ENCODE measurements at places on chromosomes 13 and 19.
A peak's percentile ranks its signal among the peaks of the same experiment; 100 is the strongest.

DNA sequence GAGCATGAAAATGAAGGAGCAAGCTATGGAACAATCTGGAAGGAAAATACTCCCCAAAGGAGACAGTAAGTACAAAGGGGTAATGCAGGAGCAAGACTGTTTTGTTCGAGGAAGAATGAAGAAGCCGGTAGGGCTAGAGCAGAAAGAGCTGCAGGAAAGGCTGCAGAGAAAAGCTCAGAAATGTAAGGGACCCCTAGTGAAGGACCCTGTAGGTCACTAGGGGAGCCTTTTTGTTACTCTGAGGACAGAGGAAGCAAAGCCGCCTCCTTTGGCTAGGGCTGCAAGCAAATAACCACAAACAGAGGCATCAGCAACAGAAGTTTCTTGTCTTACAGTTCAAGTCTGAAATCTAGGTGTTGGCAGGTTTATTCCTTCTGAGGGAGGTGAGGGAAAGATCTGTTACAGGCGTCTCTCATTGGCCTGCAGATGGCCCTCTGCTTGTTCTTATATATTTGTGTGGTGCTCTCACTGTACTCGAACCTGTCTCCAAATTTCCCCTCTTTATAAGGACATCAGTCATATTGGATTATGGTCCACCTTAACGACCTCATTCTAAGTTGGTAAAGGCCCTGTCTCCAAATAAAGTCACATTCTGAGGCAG lies 362.3 kb downstream of the COG6 start:
- no peak for DNase-seq

DNA sequence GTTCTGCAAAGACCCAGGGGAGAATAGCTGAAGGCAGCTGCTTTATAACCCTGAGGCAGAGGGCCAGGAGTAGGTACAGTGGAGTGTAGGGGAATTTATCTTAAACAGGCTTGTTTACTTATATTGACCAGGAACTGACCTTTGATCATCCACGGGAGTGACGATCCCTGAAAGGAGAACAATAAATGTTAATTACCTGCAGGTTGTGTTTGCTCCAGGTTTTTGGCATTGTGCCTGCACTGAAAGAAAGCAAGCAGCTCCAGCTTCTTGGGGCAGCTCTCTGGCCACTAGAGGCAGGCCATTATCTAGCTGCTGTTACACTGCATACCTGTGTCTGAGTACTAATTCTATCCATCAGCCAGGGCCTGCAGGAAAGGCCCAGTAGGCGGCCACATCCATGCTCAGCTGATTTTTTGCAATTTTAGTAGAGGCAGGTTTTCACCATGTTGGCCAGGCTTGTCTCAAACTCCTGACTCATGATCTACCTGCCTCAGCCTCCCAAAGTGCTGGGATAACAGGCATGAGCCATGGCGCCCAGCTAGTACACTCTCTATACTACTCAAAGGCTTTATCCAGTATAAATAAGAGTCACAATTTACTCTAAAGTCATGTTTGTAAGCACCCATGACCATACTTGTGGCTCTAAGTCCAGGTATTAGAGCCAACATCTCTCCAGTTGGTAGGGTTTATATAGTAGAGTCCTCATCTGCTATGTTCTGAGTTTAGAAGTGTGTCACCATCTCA lies 8.5 kb upstream of the ZNF91 start:
- DNase-seq: no peak

DNA sequence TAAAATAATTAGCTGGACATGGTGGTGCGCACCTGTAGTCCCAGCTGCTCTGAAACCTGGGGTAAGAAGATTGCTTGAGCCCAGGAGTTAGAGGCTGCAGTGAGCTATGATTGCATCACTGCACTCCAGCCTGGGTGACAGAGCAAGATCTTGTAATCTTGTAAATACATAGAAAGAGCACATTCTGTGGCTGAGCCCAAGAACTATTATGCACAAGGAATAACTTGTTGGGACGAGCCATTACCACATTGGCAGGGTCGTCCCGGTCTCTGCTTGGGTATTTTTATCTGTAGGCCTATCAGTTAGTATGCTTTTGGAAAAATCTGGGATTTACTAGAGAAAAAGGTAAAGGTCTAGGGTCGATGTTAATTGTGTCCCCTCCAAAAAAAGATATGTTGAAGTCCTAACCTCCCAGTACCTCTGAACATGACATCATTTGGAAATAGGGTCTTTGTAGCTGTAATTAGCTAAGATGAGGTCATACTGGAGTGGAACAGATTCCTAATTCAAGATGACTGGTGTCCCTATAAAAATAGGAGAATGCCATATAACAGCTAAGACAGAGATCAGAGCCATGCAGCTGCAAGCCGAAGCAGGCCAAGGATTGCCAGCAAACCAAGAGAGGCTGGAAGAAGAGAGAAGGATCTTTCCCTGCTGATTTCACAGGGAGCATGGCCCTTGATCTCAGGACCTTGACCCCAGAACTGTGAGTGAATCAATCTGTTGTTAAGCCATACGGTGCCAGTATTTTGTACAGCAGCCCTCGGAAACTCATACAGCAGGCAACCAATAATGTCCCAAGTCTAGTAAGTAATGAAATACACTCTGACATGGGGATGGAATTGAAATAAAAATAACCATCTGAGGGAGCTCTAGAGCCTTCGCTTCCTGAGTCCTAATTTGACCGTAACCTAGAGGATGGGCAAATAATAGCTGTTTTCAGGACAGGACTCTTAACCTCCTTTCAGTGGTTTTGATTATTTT lies 77.0 kb downstream of the TM9SF2 start:
- DNase-seq: no peak

DNA sequence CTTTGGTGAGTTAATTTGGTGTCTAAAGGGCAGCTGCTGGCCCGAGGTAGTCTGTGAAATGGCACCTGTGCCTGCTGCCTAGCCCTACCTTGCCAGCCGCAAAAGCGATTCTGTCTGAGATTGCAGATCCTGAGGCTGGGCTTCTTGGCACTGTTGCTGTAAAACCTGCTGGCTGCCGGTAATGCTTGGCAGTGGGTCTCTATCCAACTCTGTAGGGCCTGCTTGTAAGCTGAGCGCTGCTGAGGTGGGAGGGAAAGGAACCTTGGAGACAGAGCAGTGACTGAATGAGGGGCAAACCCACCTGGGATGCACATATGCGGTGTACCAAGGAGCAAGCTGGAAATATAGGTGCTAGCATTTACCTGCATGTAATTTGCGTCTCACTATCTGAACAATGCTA lies 11.7 kb downstream of the LCP1 start:
- no peak for DNase-seq

DNA sequence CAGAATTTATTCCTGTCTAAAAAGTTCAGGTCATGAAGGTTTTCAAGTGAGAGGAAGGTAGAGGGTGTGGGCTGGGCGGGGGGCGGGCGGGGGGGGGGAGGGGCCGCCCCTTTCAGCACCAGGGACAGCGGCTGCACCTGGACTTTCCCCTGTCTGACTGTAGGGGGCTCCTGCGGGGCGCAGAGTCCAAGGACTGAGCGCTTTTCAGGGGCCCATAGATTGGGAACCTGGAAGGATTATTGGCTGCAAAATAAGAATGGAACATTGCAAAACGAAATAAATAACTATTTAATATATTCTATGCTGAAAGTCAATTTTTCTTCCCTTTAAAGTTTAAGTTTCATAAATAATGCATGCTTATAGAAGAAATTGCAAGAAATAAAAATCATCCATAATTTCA lies 8.9 kb upstream of the CYP4F3 start:
- DNase-seq: no peak

DNA sequence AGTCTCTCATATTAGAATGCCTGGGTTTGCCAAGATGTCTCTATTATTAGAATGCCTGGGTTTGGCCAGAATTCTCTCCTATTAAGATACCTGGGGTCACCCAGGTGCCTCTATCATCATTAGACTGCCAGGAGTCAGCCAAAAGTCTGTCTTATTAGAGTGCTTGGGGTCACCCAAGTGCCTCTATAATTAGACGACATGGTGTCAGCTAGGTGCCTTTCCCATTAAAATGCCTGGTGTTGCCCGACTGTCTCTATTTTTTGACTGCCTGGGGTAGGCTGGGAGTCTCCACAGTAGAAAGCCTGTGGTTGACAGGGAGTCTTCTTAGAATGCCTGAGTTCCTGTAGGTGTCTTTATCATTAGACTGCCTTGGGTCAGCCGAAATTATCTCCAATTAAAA lies 1536.6 kb downstream of the UQCRFS1 start:
- DNase-seq: no peak

GRCh38 chr13:92510416-92510815 lies 716.2 kb upstream of the GPC6 start:
- no peak for DNase-seq

- DNase-seq: no peak
Measured at GRCh38 chr13:90455823-90456222, 891.7 kb upstream of the MIR17HG start.

GRCh38 chr19:2343289-2343982 lies 15.0 kb downstream of the SPPL2B start:
- no peak for DNase-seq

GRCh38 chr13:44698066-44698465 lies 121.9 kb upstream of the TSC22D1 start:
- DNase-seq: peak; percentile 70

- no peak for DNase-seq
Measured at GRCh38 chr13:89214185-89214584, 1543.0 kb downstream of the SLITRK5 start.

- DNase-seq: no peak
Measured at GRCh38 chr13:109652531-109652930, 133.9 kb downstream of the IRS2 start.

- no peak for DNase-seq
Measured at GRCh38 chr19:31817971-31818797, 468.9 kb upstream of the TSHZ3 start.

GRCh38 chr19:54391589-54392061 lies 23.6 kb upstream of the TTYH1 start:
- DNase-seq: no peak

- DNase-seq: no peak
Measured at GRCh38 chr13:92390217-92390616, 836.4 kb upstream of the GPC6 start.

DNA sequence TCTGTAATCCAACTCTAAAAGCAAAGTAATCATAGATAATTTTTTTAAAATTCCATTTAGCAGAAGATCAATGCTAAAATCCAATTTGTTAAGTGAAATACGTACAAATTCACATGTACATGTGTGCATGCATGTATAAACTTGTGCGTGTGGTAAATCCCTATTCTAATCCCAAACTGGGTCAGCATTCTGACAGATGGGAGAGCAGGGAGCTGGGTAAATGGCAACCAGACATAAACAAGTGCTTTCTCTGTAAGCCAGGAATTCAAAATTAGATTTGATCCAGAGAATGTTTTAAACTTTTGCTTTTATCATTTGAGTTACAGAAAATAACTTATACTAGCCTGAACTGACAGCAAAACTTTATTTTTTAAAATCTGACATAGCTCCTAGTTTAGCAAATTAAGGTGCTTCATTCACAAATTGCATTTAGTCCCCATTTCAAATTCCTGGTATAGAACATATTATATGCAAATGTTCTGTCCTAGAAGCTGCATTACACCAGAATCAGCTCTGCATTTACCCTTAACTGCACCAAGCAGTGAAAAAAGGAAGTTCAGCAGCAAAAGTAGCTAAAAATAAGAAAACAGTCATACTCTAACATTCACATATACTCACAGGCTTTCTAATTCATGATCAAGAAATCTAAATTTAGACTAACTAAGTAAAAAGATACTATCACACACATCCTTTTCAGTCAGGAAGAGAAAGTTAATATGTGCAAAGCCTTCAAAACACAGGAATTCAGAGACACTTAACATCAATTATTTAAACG lies 32.6 kb downstream of the UBL3 start:
- no peak for DNase-seq

DNA sequence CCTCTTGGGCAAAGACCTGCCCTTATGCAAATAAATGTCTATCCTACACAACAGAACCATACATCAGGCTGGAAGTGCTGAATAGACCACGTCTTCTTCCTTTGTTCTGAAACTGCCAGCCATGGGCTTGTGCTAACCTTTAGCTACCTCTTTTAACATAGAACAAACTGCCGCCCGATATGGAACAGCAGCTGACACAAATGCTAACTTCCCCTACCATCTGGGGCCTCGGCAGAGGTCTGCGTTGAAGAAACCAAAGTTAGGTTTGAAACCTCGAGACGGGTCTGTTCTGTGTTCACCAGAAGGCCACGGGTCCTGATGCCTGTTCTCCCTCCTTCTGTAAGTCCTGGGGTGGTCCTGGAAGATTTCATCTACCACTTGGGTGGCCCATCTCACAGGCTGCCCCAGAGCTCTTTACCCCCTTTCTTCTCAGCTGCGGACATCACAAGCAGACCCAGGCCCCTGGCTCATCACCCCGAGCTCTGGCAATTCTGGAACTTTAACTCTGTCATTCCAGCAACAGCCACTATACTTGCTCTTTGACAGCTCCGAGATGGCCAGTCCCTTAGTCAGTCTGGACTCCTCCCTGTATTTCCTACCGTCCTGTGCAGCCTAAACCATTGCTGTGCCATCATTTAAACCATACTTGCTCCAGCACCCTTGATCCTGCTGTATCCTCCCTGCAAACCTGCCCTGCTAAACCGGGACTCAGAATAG lies 146.7 kb downstream of the USP12 start:
- no peak for DNase-seq

GRCh38 chr19:10817291-10818038 lies 18.5 kb downstream of the TMED1 start:
- no peak for DNase-seq

- no peak for DNase-seq
Measured at GRCh38 chr19:54352041-54352440, 12.7 kb downstream of the LAIR1 start.

DNA sequence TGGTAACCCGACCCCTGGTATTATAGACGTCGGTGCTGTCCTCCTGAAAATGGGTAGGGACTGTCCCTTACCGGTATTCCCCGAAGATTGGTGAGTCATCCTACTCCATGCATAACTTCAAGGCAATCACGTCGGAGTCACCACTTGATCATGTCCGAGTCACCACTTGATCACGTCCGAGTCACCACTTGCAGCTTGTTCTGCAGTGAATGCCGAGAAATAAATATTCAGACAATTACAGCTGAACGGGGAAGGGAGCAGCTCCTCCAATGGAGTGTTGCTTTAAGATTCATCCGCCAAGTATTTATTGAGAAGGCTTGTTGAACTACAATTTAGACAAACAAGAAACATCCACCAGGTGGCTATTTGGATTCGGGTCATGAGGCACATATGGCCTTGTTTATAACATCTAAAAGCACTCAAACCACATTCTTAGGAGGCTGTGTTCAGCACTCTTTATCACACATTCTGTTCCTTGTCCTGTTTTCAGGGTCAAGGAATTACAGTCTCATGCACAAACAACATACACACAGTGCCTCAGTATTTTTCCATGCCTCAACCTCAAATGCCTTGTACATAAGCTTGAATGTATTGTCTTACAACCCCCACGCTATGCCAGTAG lies 43.1 kb downstream of the ZNF726 start:
- DNase-seq: no peak

- no peak for DNase-seq
Measured at GRCh38 chr19:4970558-4971423, 1.9 kb downstream of the KDM4B start.

DNA sequence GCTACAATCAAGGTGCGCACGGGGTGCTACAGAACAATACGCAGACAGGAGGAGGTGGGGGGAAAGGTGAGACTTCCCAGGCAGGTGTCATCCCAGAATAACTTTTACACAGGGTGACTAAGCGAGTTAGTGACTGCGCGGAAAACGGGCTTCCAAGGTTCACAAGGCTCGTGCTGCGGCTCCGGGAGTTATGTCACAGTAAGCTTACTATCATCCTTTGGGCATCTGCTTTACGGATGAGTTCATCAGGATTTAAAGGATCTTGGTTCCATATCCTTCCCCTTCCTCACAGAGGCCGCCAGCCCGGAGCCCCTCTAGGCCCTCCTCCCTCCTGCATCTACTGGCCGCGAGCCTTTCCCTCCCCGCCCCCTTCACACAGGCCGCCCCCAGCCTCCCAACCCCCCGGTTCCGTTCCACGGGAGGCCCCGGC lies 474 bp upstream of the IFT88 start:
- peak; percentile 57 for DNase-seq

GRCh38 chr13:70253834-70254233 lies 145.6 kb upstream of the KLHL1 start:
- DNase-seq: no peak
